NCI-H2171 (cell line): ENCODE measurements at places on chromosomes 1 and 21.

DNA sequence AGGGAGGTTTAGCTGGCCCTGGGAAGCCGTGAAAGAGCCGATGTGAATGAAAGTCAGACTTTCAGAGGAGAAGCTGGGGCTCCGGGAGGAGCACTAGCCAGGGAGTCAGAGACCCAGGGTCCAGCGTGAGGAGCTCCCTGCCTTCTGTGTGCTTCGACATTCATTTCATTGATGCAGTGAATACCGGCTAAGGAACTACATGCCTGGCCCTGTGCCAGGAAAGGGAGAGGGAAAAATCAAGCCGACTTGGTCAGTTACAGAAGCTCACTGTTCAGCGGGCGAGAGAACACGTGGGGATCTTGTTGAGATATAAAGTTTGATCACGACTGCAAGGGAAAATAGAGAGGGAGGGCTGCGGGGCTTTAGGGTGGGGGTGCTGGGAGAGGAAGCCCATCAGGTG is 76.7 kb upstream of the RUNX3 start:
- DNase-seq: no peak

DNA sequence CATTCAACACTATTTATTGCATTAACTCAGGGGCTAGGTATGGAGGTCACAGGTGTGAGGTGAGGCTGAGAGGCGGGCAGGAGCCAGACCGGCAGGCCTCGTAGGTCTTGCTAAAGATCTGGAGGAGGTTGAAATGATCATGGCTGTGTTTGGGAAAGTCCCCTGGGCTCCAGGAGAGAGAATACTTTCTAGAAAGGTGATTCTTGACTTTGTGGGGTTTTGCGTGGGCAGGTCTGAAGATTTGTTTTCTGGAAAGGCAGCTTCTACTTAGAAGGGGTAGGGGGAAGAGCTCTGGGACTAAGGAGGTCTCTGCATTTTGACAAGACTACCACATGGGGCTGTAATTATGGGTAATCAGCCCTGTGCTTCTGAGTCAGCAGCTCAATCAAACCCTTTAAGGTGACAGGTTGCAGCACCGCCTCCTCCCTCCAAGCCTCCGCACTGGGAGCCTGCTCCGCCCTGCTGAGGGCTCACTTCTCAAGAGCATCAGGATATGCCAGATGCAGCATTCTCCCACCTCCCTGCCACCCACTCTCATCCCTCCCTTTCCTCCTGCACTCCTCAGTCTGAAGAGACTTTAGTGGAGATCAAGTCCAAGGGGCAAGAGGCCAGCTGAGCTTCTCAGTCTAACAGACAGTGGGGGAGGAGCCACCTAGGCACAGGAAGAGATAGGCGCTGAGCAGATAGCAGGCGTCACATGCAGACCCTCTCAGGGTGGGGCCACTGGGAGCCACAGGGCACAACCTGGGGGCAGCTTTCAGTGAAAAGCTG is 30.5 kb downstream of the SLC30A1 start:
- DNase-seq: peak; percentile 76

DNA sequence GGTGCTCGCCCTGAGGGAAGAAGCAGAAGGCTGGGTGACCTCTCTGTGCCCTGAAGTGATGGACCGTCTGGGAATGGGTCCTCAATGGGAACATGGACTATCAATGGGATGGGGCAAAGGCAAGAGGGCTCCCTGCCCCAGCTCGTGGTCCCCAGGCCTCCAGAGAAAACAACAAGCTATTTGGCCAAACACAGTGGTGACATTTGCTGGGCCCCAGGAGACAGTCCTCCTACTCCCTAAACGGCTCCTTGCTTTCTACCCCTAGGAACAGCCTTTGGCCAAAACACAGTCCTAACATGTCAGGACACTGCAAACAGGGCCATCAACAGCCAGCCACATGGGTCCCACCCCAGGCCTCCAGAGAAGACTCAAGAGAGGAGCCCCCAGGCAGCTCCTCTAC is 102.8 kb downstream of the RAVER2 start:
- no peak for DNase-seq

DNA sequence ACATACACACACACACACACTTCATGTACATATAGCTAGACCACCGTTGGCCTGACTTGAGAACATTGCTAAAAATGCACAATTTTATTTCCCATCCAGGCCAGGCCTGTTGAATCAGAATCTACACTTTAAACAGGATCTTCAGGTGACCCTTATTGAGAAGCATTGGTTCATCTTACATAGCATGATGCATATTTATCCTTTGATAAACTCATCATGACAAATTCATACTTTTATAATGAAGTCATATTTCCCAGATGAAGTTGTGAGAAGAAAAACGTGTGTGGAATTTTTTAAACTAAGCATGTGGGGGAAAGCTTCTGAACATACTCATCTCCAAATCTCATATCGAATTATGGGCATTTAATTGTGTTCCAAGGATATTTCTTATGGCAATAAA is 877.7 kb downstream of the MRPL39 start:
- no peak for DNase-seq

DNA sequence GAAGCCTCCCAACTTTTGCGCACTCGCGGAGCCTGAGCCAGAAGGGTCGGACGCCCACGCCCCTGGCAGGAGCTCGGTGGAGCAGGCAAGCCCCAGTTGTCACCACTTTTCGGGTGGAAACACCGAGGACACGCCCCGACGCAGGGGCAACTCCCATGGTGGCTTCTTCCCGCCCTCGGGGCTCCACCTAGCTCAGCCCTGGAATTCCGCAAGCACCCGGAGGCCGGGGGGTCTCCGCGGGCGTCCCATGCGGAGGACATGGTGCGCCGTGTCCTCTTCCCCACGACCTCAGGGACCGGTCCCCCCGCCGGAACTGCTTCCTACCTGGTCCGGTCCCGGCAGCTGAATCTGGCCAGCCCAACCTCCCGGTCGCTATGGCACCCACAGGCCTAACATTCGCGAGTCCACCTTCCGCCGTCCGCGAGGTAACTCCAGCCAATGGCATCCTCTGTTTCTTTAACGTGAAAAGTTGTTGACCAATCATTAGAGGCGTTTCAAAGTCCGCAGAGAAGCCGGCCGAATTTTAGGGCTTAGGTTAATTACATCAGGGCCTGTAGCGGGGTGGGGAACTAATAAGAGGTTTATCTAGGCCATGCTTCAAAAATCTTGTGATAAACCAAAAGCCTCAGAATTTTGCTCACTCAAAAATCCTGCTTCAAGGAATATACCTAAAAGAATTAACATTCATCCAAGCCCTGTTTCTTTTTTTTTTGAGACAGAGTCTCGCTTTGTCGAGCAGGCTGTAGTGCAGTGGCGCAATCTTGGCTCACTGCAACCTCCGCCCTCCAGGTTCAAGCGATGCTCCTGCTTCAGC is at the start of gene STPG1:
Gene STPG1 (minus strand): TSS at position 433 of the 814 bp plus-strand sequence. CDS start 12,394 bp downstream, outside the sequence.
- DNase-seq: peak; percentile 84

DNA sequence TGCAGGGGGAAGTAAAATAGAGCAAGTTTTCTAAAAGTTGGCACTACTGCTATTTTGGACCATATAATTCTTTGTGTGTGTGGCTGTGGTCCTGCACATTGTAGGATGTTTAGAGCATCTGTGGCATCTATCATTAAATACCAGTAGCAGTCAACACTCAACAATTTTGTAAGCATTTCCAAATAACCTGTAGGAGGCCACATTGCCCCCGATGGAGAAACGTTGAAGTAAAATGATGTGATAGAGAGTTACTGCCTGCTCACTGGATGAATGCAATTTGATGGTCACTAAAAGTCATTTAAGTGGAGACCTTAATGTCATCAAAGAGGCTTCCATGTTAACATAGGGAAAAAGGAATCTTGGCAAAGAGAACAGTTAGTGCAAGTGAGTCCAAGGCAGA is 560.8 kb downstream of the NEGR1 start:
- no peak for DNase-seq

DNA sequence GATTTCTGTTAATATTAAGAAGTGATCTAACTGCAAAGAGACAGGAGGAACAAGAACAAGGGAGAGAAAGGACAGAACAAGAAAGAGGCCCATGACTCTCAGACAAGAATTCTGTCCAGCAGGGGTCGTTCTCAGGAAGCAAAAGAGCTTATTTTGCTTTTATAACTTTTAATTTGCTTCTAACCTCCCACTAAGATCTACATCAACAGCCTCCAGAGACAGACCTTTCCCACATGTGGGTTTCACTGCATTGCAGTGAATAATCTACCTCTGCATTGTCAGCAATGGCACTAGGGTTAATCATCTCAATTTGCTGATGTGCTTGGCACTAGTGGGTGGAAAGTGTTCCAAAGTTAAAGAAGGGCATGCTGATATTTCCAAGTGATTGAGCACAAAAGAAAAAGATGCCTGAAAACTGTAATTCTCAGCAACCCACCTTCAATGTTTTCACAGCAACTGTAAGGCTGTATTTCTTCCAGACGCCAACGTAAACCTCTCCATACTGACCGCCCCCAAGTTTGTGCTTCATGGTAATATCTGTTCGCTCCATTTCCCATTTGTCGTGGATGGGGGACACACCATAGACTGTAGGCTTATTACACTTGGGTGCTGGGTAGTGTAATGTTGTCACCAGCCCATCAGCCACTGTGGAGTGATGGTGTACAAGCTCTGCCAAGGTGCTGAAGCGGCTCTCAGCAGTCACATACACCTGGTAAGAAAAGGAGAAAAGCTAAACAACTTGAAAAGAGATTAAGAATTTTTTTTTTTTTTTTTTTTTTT is 39.5 kb downstream of the TOR3A start:
- DNase-seq: no peak

DNA sequence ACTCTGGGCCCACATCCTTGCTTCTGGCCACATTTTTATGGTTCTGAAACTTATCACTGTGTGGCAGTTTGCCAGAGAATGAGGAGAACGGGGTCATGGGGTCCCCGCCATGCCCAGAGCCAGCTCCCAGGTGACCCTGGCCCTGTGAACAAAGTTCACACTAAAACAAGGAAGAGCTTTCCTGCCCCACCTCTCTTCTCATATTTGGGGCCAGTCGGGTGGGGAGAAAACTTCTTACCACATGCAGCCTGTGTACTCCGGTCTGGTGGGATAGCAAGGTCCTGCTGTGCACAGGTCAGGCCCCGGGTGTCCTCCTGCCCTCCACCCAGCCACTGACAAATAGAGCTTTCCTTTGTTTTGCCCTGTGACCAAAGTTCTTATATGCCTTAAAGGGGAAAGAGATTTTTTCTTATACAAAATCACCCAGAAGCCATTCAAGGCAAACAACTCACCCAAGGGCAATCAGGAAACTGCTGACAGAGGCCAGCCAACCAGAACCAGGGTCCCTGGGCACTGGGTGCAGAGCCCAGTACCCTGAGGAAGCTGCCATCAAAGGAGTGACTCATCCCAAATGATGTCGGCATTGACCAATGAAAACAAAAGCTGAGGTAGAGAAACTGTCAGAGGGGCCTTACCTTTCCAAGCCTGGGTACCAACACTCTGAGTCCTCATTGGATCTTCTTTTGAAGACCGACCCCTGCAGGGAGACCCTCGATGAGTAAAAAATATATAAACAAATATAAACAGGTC is 53.6 kb downstream of the OLIG1 start:
- DNase-seq: no peak
